Epithelial cell of esophagus (primary cell): ENCODE measurements at places on chromosomes 2 and 18.

- DNase-seq, result peak; percentile 88
These were observed 190.8 kb upstream of the RGPD4 start for GRCh38 chr2:107635883-107636282.

DNA sequence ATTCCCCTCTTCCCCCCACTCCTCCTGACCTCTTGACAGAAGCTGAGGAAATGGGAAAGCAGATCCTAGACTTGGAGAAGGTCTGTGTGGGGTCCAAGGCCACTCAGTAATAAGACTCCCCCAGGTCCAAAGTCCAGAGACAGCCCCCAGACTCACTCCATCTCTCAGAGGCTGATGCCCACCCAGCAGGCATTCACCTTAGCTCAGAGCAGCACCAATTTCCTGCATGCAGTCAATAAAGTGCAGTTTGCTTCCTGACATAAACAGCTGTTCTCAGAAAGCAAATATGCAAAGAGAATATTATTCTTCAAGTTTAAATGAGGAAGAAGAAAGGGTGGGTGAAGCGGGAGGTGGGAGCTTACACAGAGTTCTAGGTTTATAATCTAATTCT, 84.1 kb upstream of the RTN4 start:
- DNase-seq, result no peak

DNA sequence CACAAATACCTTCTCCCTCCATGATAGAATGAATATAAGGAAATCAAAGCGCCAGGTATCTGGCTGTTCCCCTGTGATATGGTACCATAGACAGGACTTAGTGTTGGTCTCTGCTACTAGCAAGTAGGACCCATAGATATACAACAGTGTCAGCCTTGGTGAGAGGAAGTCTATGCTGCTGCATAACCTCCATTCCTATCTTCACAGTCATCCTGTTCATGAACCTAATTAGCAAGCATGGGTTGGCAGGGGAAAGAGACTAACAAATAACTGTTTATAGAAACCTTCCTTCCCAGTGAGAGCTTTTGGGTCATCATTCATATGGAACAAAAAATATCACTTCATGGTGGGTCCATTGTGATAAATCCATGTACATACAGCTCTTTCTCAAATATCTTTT, 188.9 kb upstream of the FAM98A start:
- peak; percentile 4 for DNase-seq

- DNase-seq, result peak; percentile 84
These were observed at the start of gene PLEKHH2 for GRCh38 chr2:43637030-43637803. Gene PLEKHH2 (plus strand): TSS chr2:43637260. CDS start chr2:43644674, 7,414 bp downstream.

- no peak for DNase-seq
These were observed 75.6 kb upstream of the ITGB6 start for GRCh38 chr2:160275656-160276055.
